Fibroblast of upper back skin (primary cell): ENCODE measurements at places on chromosomes 1 and 21.

GRCh38 chr1:201540846-201541735 lies 2.2 kb downstream of the NAV1 start:
- no peak for DNase-seq

DNA sequence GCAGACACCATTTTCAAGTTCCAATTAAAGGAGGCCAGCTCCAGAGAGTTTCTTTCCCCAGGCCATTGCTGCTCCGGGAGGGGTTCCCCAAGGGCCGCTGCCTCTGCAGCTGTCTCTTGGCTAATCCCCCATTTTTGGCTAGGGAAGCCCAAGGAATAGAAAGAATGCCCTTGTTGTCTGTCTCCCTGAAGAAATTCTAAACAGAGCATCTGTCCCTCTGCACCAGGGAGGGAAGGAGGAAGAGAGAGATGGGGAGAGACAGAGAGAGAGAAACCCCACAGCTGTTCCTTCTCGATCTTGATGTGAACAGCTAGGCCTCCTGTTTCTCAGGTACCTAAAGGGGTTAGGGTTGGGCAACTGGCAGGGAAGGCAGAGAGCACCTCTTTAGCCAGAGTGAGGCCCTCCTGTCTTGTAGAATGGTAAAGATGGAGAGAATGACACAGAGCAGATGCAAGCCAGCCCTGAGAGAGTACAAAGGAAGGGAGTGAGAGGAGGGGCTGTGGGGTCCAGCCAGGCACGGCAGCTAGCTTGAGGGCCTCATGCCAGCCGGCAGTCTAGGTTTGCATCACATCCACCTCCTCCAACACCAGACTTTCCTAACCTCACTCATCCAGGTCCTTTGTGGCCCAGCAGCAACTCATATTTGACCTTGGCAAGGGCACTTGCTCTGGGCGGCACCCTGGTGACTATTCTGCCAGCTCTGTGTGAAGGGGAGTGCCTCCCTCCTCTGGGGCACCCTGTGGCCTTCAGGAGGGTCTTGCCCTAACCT lies 13.1 kb downstream of the OPTC start:
- DNase-seq: peak; percentile 24

- DNase-seq: no peak
Observed at GRCh38 chr1:52795464-52795863, 47.1 kb upstream of the ZYG11A start.

DNA sequence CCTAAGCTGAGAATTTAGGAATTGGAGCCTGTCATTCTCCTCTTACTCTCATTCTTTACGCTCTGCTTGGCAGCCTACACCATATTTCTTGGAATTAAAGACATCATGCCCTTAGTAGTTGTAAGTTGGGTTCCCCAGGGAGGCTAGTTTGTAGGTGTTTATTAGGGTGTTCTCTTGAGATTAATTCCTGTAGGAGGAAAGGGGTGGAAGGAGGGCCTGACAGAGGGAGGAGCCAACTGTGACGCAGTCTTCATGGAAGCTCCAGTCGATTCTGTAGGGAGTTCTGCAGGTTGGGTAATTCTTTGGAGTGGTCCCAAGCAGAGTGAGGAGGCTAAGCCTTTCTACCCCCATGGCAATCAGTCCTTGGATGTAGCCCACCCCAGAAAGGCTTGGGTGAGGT lies 111.4 kb downstream of the HHAT start:
- peak; percentile 77 for DNase-seq

GRCh38 chr21:14376854-14377253 lies 6.1 kb downstream of the HSPA13 start:
- no peak for DNase-seq

DNA sequence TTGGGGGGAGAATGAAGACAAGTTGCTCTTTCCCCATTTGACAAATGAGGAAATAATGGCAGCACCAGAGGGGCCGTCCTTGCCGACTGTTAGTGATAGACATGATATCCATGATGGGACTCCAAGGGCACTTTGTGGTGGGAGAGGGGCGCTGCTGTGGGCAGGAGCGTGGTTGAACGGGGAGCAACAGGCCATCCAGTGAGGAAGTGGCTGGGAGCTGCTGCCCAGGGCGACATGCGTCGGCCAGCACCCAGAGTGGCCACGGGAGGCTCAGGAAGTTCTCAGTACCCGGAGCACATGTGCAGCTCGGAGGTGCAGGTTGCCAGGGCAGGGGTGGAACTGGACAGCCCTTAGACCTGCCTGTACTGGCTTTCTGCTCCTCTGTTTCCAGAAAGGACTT lies 71.0 kb downstream of the SLC35F3 start:
- DNase-seq: no peak

- DNase-seq: peak; percentile 27
Observed at GRCh38 chr1:93542398-93542797, 94.5 kb downstream of the FNBP1L start.

DNA sequence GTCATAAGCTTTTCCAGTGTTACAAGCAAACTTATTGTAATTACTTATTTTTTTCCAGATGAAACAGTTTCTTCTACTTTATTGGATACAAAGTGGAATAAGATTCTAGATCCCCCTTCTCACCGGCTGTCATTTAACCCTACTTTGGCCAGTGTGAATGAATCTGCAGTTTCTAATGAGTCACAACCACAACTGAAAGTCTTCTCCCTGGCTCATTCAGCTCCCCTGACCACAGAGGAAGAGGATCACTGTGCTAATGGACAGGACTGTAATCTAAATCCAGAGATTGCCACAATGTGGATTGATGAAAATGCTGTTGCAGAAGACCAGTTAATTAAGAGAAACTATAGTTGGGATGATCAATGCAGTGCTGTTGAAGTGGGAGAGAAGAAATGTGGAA lies 95.5 kb downstream of the ZFYVE9 start:
- DNase-seq: peak; percentile 80

- no peak for DNase-seq
Observed at GRCh38 chr1:3351449-3352298, 102.8 kb upstream of the ARHGEF16 start.

- no peak for DNase-seq
Observed at GRCh38 chr1:201898992-201899391, 10.3 kb downstream of the SHISA4 start.

- DNase-seq: no peak
Observed at GRCh38 chr1:39825432-39825941, 36.8 kb upstream of the BMP8B start.

GRCh38 chr1:217660353-217661062 lies 29.4 kb downstream of the SPATA17 start:
- peak; percentile 78 for DNase-seq

GRCh38 chr1:112358061-112358770 lies 37.8 kb upstream of the CTTNBP2NL start:
- DNase-seq: peak; percentile 7

GRCh38 chr1:158122833-158123388 lies 57.8 kb upstream of the CD1D start:
- DNase-seq: no peak

GRCh38 chr1:232984577-232985425 lies 34.4 kb downstream of the NTPCR start:
- no peak for DNase-seq

DNA sequence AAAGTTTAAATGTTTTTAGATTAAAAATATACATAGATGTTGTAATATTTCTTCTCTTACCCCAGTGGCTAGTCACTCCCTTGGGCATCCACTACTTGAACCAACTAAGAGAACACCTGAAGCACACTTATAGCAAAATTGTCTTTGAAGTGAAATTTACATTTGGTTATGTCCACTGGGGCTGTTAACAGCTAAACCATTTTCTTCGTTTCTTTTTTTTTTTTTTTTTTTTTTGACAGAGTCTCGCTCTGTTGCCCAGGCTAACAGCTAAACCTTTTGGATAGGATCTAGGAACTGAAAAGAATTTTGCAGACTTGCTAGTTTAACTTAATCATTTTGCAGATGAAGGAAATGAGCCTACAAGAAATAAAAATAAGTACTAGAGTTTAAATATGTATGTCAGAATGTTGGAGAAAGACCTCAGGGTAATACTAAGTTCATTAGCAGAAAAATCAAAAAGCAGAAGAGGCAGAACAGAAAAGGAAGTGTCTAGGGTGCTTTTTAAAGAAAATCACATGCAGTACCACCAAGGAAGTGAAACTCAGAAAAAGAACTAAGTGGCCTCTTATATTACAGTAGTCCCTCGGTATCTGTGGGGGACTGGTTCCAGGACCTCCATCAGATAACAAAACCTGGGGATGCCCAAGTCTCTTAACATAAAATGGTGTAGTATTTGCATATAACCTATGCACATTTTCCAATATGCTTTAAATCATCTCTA lies 11.8 kb downstream of the DRAM2 start:
- no peak for DNase-seq

GRCh38 chr1:55654171-55654570 lies 439.0 kb upstream of the USP24 start:
- DNase-seq: peak; percentile 54

DNA sequence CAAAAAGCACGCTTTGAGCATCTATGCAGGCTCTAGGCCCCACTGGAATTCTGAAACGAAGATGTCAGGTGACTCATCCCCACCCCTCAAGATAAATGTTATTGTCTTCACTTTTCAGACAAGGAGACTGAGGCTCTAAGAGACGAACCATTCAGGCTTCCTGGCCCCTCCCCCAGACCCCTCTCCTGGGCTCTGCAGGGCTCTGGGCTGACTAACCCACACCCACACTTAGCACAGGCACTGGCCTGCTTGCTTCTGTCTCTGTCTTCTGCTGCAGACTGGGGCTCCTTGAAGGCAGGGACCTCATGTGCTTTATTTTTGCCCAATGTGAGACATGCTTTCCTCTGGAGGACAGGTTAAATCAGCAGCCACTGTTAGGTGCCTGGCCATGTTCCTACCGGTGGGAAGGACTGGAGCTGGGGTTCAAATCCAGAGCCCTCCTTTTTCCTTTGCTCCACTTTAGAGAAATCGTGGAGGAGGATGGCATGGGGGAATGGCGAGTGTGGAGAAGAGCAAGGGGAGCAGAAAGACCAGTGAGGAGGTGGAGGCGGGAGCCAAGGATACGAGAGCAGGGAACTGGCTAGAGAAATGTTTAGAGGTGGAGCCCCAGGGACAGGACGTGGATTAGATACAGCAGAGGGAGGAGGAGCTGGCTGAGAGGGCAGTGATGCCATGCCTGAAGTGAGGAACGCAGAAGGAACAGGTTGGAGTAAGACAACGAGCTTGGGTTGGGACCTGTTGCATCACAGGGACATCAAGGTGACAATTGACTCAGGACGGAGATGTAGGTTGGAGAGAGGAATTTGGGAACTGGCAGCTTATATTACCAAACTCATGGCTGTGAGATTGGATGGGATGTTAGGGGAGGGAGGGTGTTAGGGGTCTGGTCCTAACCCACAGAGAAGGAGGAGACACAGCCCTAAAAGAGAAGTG lies 1.7 kb downstream of the TMEM125 start:
- DNase-seq: peak; percentile 37

- no peak for DNase-seq
Observed at GRCh38 chr21:38247738-38248510, 8.9 kb upstream of the KCNJ15 start.

- DNase-seq: no peak
Observed at GRCh38 chr1:201504799-201505502, 2.0 kb downstream of the CSRP1 start.

GRCh38 chr1:181733486-181733885 lies 250.2 kb downstream of the CACNA1E start:
- DNase-seq: no peak

DNA sequence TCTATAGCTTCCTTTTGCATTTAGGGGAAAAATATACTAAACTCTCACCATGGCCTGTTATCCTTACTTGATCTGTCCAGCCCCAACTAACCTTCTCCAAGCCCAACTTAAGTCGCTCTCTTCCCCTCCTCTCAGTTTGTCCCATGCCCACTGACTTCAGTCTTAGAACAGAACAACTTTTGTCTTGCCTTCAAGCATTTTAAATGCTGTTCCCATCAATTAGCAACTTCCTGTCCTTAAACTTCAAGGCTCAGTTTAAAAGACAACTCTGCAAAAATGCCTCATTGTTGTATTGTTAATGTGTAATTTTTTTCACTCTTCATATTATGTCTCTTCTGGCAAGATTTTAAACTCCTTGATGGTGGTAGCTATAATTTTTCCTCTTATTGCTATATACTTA lies 526.9 kb downstream of the NEGR1 start:
- DNase-seq: no peak

- DNase-seq: peak; percentile 23
Observed at GRCh38 chr1:58861506-58861905, 77.7 kb upstream of the JUN start.

DNA sequence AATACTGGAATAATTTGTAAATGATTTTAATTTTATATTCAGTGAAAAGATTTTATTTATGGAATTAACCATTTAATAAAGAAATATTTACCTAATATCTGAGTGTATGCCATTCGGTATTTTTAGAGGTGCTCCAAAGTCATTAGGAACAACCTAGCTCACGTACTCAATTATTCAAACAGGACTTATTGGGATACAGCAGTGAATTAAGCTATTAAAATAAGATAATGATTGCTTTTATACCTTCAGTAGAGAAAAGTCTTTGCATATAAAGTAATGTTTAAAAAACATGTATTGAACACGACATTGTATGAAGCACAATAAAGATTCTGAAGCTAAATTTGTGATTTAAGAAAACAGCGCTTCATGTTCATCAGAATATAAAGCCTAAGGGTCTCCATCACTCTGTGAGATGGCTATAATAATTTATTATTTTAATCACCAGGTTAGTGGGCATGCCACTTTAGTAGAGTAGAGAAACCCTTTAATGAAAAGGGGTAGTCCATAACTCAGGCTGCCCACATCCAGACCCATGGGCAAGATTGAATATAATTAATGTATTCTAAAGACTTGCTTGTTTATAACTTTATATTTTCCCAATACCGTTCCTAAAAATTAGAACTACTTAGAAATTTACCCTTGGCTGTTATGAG lies 3.2 kb downstream of the CCN1 start:
- no peak for DNase-seq

DNA sequence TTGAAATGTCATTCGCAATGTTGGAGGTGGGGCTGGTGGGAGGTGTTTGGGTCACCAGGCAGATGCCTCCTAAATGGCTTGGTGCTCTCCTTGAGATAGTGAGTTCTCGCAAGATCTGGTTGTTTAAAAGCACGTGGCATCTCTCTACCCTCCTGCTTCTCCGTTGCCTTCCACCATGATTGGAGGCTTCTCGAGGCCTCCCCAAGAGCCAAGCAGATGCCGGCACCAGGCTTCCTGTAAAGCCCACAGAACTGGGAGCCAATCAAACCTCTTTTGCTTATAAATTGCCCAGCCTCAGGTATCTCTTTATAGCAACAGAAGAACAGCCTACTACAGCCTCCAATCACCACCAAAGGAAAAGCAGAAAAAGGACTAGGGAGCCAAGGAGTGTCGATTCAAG lies 80.5 kb downstream of the PDE9A start:
- no peak for DNase-seq

GRCh38 chr1:24551290-24551959 lies 4.5 kb upstream of the NCMAP start:
- no peak for DNase-seq

- peak; percentile 42 for DNase-seq
Observed at GRCh38 chr1:70427976-70428375, 16.9 kb downstream of the CTH start.
